HuH-7 (cell line): ENCODE measurements at places on chromosomes 4 and X.
A peak's percentile ranks its signal among the peaks of the same experiment; 100 is the strongest.

DNA sequence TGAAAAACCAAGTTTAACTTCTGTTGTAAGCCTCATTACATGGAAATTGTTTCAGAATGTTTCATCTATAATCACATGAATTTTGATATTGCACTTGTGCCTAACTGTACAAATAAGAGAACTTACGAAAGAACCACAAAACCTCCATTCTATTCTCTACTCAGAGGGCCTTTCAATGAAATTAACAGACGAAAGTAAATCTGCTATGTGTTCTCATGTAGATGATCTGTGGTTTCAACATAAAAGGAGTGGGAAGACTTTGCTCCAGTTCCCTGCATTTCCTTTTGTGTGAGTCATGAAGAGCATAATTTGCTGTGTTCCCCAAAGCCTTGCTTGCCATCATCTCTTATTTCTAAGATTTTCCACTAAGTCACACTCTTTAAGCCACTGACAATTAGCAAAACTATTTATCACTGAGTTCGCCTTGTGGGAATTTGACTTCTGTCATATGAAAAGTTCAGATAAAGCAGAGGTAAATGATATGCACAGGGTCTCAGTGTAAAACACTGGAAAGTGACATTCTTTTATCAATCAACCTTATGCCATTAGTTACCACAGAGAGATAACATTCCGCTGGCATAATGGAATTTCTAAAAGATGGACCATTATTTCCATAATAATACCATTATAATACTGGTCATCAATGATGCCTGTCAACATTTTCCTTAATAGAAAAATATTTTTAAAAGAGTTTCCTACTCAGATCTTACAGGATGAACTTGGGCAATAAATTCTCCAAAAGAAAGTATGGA is 329.8 kb downstream of the NR3C2 start:
- no peak for DNase-seq

DNA sequence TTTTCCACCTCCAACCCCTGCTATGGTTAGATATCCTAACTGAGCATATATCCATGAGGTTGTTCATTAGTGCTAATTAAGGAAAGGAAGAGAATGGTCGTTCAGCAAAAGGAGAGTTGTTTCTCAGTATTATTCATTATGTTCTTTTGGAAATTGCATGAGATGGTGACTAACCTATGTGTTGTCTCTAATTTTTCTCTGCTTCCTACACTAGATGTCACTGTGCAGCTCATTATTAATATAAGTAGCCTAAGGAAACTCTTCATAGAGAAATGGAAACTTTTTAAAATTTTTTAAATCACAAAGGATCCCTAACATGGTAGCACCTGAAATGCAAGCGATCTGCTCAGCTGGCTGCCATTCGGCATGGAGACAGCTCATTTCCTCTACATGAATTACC is 67.7 kb upstream of the FAM9A start:
- DNase-seq = no peak

DNA sequence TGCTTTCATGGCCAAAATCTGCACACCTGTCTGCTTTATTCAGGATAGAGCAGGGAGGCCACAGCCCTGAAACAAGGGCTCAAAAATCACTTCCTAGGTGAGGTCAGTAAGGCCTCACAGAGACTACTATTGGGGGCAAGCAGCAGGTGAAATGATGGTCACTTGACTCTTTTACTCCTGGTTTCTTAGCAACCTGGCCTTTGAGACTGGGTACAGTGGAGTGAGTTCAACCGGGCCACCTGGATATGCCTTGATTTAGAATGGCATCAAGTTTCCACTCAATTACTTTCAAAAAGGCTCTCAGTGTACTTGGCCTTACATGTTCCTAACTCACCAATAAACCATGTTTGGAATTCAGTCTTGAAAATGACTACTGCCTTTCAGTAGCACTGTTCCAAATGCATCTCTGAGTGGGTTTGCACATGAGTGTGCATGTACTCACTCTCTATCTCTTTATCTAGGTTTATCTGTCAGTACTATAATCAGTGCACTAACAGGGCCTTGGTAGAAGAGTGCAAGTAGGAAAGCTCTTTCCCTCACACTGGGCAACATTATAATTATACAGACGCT is 388.2 kb downstream of the OPHN1 start:
- DNase-seq = no peak

DNA sequence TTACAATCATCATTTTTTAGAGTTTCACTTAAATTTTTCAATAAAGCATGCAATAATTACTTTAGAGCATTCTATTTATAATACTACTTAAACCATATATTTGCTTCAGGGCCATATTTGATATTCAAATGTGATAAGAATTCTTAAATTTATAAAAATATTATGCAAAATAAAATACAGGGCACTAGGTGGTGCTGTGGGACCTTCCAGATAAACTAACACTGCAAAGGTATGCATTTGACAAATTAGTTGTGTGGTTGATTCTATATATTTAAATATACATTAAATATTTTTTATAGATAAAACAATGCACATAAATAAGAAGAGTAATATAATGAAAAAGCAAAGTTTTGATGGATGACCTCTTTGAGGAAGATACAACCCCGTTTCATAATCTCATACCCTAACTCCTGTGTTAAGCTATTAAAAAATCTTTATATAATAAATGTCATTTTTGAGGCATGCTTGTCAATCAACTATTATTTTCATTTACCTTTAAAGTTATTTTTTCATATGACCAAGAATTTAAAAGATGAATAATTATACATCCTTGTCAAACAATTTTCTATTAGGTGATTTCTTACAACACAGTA is 128.4 kb downstream of the REELD1 start:
- DNase-seq = peak; percentile 12

- DNase-seq = no peak
Measured at GRCh38 chr4:21656832-21657231, 291.7 kb downstream of the KCNIP4 start.

DNA sequence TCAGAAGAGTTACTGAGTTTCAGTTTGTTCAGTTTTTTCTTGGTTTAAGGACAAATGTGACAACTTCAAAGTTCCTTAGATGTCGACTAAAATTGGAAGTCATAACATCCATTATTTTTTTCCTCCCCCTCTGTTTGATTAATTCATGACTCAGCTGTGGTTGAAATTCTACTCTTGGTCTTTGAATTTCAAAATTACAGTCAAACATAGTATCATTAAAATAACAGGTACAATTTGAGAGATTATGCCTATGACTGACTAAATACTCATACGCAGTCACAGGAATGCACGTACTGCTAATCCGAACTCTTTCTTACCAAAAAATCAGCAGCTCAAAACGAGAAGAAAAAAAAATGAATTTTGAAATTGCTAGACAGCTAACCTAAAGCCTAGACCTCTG is 1434.8 kb downstream of the RAPGEF2 start:
- no peak for DNase-seq

- no peak for DNase-seq
Measured at GRCh38 chrX:130300010-130300282, 31.2 kb upstream of the ZNF280C start.

GRCh38 chr4:94803181-94803580 is 45.4 kb downstream of the BMPR1B start:
- DNase-seq = no peak

DNA sequence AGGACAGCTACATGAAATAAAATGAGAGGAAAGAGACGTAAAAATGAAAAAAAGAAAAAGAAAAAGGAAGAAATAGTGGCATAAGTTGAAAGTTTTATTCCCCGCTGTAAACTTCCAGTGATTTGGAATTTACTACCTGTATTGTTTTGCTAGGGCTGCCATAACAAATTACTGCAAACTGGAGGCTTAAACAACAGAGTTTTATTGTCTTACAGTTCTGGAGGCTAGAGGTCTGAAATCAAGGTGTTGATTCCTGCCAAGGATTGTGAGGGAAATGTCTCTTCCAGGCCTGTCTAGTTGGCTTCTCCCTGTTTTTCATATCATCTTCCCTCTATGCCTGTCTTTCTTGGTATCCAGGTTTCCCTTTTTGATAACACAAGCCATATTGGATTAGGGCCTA is 119.4 kb upstream of the PACRGL start:
- no peak for DNase-seq

DNA sequence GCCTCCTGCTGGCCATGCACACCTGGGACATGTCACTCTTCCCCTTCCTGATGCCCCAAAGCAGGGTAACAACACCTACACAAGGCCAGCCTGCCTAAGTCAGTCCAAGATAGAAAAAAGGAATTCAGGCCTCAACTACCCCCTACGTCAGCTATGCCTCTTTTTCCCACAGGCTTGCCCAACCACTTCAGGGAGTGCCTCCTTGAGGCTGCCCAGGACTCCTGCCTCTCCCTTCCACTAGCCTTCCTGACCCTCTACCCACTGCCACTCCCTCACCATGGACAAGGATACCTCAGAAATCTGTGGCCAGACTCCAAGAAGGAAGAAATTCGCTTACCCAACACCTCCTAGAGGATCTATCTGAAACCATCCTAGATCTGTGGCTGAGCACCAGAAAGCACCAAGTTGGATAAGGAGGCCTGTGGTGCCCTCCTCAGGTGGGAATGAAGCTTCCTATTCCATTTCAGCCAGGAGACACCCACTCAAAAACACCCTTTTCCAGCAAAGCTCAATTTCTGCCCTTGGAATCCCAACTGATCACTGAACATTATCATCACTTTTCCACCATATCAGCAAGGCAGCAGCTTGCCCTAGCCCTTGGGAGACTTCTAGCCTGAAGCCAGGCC is 1.8 kb downstream of the KDM5C start:
- no peak for DNase-seq

- DNase-seq = no peak
Measured at GRCh38 chr4:2075171-2075986, 16.3 kb downstream of the NAT8L start.

GRCh38 chrX:148290041-148290440 is 210.4 kb upstream of the AFF2 start:
- no peak for DNase-seq

DNA sequence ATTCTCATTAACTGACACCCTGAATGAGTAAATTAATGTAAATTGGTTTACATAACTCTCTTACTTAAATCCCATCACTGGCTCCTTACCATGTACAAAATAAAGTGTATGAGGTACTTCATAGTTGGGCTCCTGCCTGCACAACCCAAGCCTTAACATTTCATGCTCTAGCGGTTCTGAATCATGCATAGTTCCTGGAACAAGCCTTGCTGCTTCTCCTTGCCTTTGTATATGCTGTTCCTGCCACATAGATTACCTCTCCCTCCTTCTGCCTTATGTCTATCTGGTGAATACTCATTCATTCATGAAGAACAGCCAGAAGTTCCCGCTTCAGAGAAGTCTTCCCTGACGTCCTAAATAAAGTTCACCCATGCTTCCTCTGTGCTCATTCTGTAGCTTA is 594.7 kb downstream of the SMARCA1 start:
- no peak for DNase-seq

DNA sequence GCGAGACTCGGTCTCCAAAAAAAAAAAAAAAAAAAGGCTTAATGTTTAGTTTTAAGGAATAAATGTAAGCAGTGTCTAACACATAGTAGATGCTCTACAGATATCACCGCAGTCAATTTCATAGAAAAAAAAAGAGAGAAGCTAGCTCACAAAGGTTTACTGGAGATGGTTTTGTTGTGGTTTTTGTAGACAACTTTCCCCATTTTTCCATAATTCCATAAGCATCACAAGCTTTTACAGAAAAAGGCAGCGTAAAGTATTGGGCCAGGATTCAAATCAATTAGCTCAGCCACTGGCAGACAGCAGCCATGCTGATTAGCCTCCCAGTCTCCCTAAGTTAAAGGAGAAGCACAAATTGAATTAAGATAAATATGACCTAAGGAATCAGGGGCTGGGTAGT is 1.5 kb downstream of the GRSF1 start:
- DNase-seq = no peak

DNA sequence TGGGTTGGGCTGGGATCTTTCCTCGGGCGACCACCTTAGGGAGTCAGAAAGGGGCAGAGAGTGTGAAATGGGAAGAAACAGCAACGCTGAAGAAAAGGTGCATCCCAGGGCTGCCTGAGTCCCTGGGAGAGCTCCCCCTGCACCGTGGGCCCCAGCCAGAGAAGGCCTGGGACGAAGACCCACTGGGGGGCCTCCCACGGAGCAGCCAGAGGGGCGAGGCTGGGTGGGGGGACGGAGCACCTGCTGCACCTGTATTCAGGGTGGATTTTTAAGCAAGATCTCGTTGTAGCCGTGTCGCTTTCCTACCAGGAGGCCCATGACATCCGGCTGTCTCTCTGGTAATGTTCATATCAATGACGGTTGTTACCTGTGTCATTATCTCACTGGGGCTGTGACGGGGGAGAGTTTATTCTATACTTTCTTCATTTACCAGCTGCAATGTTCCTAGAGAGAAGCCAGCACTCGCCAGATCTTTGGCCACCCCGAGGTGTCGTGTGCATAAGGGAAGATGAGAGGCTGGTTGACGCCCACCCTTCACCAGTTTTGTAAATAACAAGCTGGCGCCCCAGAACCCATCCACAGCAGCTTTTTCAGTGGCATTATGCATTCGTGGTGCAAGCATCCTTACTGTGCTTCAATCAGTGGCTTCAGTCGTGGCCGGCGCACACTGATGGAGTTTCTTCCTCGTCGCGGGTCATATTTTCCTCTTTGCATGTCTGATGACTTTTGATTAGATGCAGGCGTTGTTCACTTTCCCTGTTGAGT is 5.6 kb upstream of the PCGF3 start:
- DNase-seq = no peak

DNA sequence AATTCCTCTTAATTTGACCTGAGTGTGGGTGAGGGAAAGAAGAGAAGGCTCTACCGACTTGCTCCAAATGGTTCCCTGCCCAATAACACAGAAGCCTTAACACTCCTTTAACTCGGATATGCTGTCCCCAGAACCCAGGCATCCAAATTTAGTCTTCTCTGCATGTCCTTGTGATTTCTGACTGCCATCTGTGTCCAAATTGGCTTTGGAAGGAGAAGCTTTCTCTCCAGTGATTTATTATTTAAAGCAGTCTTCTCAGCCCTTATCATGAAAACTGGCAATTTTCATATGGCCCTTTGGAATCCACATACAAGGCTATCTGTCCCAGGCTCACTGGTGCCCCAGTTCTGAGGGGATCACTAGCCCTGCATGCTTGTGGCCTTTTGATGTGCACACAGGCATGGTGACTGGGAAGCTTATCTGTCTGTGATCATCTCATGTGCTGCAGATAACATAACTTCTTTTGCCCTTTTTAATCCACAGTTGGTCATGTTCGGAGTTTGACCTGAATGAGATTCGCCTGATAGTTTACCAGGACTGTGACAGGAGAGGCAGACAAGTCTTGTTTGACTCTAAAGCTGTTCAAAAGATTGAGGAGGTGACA is 56.7 kb downstream of the FNIP2 start:
- DNase-seq = no peak

DNA sequence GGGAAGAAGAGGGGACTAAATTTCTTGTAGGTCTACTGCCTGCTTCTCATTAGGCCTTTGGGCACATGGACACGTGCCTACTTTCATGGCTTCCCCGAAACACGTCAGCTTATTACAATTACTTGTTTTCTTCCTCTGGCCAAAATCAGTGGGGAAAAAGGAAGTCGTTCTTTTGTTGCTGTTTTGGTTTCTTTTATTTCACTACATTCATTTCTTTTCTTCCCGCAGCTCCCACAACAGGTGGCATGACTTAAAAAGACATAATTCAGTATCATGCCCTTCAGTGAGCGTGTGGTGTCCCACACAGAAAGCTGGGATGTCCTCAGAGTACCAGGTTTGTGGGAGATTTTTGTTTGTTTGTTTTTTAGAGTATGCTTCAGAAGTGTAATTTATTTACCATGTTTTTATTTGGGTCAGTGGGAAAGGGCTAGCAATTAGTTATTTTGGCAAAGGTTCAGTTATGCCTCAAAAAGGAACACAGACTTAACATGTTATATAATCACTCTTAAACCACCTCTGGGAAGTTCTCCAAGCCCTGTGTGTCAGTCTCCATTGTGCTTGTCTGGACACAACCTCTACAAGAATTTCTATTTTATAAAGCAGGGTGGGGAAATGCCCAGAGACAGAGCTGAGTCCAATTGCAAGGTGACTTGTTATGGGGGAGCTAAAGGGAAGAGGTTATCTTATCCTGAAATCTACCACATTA is 44.2 kb upstream of the SPRY1 start:
- DNase-seq = no peak
